ENCODE measurements at places on chromosomes 5 and 9.

GRCh38 chr5:157342822-157343402 lies 77.0 kb downstream of the CYFIP2 start:
- DNase-seq, result peak; percentile 26

DNA sequence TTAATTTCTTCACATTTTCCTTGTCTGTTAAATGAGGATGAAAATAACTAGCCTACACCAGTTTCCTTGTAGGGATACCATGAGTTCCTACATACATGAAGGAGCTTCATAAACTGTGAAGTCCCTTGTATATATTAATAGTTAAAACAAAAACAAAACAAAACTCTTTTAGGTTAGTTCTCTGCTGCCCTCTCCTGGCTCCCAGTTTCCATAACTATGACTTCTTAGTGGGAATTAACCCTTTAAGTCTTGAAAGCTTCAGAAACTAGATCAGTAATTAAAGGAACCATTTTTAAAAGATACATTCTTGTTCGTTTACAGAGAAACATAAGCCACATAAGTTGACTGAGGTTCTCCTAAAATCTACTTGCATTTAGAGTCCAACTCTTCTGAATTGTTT lies 500.0 kb upstream of the C9orf72 start:
- no peak for DNase-seq

DNA sequence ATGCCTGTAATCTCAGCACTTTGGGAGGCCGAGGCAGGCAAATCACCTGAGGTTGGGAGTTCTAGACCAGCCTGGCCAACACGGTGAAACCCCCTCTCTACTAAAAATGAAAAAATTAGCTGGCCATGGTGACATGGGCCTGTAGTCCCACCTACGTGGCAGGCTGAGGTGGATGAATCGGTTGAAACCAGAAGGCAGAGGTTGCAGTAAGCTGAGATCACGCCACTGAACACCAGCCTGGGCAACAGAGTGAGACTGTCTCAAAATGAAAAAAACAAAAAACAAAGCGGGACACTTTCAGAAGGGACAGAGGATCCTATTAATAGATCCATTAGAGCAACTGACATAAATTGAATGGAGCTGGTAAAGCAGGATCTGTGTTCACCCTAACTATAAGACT lies 89.6 kb upstream of the SGCD start:
- no peak for DNase-seq

- DNase-seq, result no peak
Measured at GRCh38 chr5:54115735-54116403, 194.5 kb downstream of the ARL15 start.

DNA sequence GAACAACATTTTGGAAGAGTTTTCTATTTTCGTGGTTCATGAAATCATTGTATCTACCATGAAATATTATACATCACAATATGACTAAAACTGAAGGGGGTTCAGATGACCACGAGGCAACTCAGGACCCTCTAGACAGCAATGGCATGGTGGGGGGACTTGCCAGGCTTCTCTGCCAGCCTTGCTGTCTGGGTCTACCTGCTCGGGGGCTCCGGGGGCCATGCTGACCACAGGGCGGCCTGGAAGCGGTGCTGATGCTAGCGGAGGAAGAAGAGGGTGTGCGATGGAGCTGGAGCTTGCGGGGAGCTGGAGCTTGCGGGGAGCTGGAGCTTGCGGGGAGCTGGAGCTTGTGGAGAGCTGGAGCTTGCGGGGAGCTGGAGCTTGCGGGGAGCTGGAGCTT lies 89.2 kb upstream of the IRX4 start:
- no peak for DNase-seq

DNA sequence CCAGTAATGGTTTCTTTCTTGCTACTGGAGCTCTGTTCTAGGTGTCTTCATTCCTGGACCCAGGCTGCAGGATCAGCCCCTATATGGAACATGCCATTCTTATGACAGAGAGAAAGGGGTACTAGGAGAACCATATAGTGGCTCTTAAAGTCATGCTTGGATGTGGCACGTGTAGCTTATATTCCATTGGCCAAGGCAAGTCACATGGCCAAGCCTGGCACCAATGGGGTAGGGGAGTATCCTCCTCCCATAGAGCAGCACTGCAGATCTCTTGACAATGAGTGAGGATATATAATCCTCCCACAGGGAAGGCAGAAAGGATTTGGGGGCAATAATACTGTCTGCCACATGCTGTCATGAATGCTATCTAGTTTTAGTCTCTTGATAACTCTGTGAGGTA lies 193.3 kb downstream of the PALM2AKAP2 start:
- DNase-seq, result no peak

DNA sequence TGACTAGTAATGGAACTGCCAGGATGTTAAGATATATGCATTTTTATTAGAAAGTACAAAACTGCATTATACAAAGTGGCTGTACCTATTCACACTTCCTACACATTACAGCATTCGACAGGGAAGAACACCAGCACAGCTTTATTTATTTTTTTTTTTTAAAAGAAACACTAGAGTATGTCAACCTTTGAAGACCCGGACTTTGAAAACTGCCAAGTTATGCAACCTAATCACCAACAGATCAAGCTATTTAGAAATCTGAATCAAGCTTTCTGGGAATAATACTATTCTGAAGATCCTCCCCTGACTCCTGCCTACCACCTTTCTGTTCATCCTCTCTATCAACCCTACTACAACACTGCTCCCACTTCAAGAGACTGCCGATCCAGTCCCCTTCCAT lies 4.5 kb downstream of the GEMIN5 start:
- no peak for DNase-seq

DNA sequence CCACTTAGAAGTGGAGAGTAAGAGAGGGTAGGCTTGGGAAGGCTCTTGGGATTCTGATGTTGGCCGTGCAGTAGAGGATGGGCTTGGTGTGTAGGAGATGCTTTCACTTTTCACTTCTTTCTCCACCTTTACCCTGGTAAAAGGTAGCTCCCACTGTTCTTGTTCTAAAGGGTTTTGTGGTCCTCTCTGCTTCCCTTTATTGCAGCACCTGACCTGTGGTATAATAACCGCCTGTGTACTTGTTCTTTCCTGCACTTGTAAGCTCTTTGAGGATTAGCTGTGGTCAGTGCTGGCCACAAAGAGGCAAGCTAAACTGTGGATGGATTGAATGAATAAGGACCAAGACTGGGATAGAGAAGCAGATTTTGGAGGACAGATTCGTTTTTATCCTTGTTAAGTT lies 25.2 kb downstream of the KDM4C start:
- DNase-seq, result no peak

DNA sequence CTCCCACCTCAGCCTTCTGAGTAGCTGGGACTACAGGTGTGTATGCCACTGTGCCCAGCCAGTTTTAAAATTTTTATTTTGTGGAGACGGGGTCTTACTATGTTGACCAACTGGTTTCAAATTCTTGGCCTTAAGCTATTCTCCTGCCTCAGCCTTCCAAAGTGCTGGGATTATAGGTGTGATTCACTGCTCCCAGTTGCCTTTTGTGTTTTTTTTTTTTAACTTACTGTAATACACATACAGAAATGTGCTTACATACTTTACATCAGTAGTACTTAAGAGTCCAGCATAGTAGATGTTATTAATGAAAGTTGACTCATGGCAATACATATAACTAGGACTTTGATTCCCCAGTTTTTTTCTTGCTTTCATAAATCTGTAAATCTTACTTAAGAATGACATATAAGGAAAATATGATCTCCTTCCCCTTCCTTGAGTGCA lies 4.7 kb downstream of the MAN2A1 start:
- no peak for DNase-seq

Measured in activated naive CD4-positive, alpha-beta T cell treated with Interleukin-2 at 50 U/mL for 16 hours (primary cell).